ENCODE measurements at places on chromosomes 3 and 15. TPM values are rescaled to one million over a fixed set of nuclear protein-coding genes. Genes with fewer than 3 reads are reported as not detected.

DNA sequence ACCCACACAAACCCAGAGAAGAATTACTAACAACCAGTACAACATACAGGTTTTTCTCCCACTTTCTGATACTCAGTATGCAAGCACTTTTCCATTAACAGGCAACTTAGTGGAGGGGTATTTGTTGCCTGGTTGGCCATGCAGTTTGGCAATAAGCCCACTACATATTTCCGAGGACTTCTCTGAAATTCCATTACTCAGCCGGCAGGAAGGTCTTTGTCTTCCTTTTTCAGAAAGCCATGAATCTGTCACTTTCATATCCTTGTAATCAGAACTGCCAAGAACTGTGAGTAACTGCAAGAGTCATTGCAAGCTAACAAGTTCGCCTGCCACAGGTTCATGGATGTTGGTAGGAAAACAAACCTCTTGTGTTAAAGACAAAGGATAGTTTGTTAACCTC lies 422.3 kb upstream of the ROBO1 start:
- no peak for DNase-seq

GRCh38 chr15:98865397-98866339 lies 141.9 kb downstream of the PGPEP1L start:
- peak; percentile 76 for DNase-seq

DNA sequence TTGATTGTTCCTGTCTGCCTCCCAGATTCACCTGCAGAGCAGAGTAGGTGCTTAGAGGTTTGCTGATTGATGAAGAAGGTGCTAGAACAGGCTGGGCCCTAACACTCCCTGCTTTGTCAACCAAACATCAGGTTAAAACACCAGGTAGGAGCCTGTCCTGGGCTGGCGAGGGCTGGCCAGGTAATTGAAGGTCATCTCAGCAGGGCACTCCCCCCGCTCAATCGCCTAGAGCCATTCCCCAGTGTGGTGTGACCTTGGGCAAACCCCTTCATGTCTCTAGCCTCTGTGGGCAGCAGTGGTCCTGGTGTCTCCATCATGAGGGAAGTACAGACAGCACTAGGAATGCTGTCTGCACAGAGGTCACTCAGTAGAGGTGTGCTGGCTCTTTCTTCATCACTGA lies 88.3 kb downstream of the KLF15 start:
- DNase-seq, result no peak

The APOD gene
- 342 TPM for total RNA-seq

All from psoas muscle (tissue), 8 donors.